Activated CD4-positive, alpha-beta memory T cell treated with anti-CD3 and anti-CD28 coated beads for 36 hours (primary cell): ENCODE measurements at places on chromosomes 4 and X. TPM values are rescaled to one million over a fixed set of nuclear protein-coding genes. Genes with fewer than 3 reads are reported as not detected.

Gene COL4A5
- not detected for total RNA-seq

- DNase-seq, result no peak
Measured at GRCh38 chrX:21479695-21480270, 105.6 kb downstream of the CNKSR2 start.

Gene ADH5
- total RNA-seq, result 119 TPM

Gene USP26
- not detected for total RNA-seq

GRCh38 chrX:70087857-70088630 lies 25.8 kb downstream of the OTUD6A start:
- no peak for DNase-seq

Gene RRH
- total RNA-seq, result 0.19 TPM

- DNase-seq, result no peak
Measured at GRCh38 chr4:3498407-3498806, 33.8 kb downstream of the LRPAP1 start.

DNA sequence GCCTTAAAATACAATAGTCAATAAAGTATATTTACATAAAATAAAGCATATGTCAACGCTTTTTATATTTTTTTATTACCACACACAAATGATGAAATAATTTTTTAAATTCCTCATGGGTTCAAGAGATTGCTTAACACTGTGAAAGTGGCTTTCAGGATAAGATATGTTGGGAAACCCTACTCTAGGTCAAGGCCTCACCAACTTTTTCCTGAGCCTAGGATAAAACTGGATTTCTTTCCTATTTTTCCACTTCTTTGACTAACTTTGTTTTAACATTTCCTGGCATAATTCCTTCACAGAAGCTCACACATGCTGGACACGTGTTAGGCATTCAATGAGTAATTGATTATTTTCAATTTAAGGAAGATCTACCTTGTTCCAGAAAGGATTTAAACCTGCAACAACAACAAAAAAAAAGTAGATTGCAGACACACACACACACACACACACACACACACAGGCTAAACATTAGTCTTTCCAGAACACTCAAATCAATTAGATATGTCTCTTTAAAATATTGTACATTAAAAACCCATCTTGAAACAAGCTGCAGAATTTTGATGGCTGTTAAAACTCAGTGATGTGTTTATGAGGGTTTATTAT lies 9.1 kb downstream of the KLB start:
- no peak for DNase-seq

Gene ARR3
- not detected for total RNA-seq

DNA sequence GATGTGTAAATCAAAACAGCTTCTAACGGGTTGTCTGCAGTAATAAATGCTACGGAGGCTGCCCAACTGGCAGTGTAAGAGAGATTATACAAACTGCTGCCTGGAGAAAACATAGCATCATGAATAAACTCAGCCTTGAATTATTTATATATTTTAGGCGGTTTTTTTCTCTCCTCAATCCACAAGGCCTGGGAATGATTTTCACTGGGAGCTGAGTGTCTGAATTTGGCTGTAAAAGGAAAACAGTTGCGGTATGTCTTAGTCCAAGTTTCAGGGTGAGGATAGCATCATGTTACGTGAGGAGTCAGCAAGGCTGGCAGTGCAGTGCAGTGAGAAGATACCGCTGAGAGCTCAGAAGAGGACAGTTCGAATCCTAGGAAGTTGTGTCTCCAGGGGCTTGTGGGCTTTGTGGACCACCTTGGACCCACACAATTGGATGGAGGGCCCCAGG lies 291.5 kb upstream of the BOD1L1 start:
- no peak for DNase-seq
